ENCODE measurements at places on chromosomes 3 and 15.
A peak's percentile ranks its signal among the peaks of the same experiment; 100 is the strongest.

DNA sequence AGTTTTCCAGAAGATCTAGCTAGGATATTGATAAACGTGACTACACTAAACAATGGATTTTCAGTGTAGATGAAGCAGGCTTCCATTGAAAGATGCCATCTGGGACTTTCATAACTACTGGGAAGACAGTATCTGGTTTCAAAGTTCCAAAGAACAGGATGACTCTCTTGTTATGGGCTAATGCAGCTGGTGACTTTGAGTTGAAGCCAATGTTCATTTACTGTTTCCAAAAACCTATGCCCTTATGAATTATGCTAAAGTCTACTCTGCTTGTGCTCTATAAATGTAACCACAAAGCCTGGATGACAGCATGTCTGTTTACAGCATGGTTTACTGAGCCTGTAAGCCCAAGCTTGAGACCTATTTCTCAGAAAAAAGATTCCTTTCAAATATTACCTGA, 245.4 kb downstream of the GBE1 start:
- no peaks in the 10 kb centered on the region for H3K4me1 ChIP-seq
- no peak overlapping the region for H3K27ac ChIP-seq
- no peak overlapping the region for H3K4me3 ChIP-seq
- no peaks in the 10 kb centered on the region for H3K36me3 ChIP-seq
- H3K27me3 ChIP-seq, result no peaks in the 10 kb centered on the region

GRCh38 chr3:134606033-134607025, 44.5 kb downstream of the KY start:
- H3K4me3 ChIP-seq, result no peak overlapping the region
- H3K4me1 ChIP-seq, result peaks cover 7% of the 10 kb centered on the region
- peaks cover 23% of the 10 kb centered on the region for H3K27me3 ChIP-seq
- no peaks in the 10 kb centered on the region for H3K36me3 ChIP-seq
- no peak for DNase-seq

DNA sequence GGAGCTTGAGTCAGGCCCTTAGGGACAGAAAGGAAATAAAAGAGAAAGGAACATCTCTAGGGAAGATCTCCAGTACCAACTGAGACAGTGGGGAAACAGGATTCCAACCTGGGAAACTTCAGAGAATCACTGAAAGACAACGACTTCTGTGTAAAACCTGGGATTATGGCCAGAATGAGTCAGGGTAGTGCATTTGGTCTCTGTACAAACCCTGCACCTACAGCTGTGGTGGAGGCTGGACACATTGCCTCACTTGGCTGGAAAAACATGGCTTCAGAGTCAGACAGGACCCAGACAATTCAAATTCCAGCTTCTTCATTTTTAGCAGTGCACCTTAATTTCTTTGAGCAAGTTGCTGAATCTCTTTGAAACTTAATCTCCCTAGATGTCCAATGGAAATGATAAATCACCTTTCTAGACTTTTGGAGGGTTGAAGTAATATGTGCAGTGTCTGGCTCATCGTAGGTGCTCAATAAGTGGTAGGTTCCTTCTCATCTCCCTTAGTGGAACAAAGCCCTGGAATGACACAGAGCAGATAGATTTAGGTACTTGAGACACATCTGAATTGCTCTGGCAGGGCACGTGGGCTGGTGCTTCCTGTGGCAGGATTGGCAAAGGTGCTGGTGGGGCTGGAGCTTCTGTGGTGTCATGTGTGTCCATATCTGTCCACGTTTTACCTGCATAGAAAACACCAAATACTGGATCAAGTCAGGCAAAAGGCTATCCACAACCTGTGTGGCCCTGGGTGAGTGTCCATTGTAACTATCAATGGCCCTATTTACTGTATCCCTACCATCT, 6.1 kb upstream of the CLSTN2 start:
- H3K4me3 ChIP-seq, result no peak overlapping the region
- no peak overlapping the region for H3K27ac ChIP-seq
- peaks cover 30% of the 10 kb centered on the region for H3K27me3 ChIP-seq
- DNase-seq, result no peak

GRCh38 chr3:171187706-171188290, 161.3 kb upstream of the SLC2A2 start:
- no peak overlapping the region for H3K27ac ChIP-seq
- DNase-seq, result peak; percentile 15
- no peak overlapping the region for H3K4me3 ChIP-seq
- H3K4me1 ChIP-seq, result peaks cover 14% of the 10 kb centered on the region
- no peaks in the 10 kb centered on the region for H3K27me3 ChIP-seq

DNA sequence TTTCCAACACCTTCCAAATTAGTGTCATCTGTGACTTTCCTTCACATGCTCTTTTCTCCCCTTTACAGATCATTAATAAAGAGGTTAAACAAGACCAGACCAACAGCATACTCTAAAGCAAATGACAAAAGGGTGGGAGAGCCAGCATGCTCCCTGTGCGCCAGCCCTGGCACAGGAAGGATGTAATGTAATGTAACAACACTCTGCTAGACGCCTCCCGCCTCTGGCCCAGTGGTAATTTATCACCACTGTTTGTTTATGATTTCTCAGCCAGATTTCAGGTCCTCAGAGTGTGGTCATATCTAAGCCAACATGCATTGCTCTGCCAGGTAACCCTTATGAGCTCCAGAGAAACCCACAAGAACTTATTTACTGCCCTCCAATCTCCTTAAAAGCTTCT, 189.5 kb upstream of the WNT5A start:
- DNase-seq, result no peak
- no peak overlapping the region for H3K4me3 ChIP-seq
- peaks cover 4% of the 10 kb centered on the region for H3K4me1 ChIP-seq
- no peaks in the 10 kb centered on the region for H3K27me3 ChIP-seq
- H3K27ac ChIP-seq, result no peak overlapping the region
- H3K36me3 ChIP-seq, result peaks cover 2% of the 10 kb centered on the region

Measured in progenitor cell of endocrine pancreas (in vitro differentiated cells).